ENCODE measurements at places on chromosomes 11 and 22.

GRCh38 chr11:129992161-129992944 is 10.3 kb downstream of the PRDM10 start:
- no peak for DNase-seq

DNA sequence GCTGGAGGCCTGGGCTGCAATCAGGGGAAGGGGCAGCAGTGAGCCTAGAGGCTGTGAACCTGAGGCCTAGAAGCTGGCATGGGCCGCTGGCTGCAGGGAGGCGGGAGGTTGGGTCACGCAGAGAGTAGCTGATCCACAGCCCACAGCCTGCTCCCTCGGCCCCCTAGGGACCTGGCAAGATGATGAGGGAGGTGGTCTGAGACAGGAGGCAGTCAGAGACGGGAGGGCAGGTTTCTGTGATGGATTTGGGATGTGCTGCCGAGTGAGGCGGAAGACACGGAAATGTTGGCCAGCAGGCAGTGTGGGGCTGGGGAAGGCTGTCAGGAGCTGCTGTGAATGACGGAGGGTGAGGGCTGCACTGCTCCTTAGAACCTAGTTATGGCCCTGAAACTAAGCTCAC is 22.7 kb downstream of the LRFN4 start:
- no peak for DNase-seq

DNA sequence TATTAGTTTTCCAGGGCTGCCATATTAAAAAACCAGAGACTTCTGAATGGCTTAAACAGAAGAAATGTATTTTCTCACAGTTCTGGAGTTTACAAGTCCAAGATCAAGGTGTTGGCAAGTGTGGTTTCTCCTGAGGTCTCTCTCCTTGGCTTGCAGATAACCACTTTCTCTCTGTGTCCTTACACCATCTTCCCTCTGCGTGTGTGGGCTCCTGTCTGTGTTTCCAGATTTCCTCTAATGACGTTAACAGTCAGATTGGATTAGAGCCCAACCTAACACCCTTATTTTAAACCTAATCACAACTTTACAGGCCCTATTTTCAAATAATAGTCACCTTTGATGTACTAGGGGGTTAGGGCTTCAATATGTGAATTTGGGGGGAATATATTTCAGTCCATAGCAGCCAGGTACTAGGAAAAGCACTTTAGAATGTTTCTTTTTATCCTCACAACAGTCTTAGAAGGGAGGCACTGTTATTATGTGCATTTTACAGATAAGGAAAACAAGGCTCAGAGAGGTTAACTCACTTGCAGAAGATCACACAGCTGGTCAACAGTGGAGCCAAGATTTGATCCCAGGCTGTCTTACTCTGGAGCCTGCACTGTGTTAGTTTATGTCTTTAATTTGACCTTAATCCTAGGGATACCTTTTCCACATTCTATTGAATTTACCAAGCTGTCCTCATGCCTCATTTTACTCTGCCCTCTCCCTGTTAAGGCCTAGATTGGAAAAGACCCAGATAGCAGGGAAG is 116.4 kb upstream of the CRYBB3 start:
- DNase-seq, result no peak

DNA sequence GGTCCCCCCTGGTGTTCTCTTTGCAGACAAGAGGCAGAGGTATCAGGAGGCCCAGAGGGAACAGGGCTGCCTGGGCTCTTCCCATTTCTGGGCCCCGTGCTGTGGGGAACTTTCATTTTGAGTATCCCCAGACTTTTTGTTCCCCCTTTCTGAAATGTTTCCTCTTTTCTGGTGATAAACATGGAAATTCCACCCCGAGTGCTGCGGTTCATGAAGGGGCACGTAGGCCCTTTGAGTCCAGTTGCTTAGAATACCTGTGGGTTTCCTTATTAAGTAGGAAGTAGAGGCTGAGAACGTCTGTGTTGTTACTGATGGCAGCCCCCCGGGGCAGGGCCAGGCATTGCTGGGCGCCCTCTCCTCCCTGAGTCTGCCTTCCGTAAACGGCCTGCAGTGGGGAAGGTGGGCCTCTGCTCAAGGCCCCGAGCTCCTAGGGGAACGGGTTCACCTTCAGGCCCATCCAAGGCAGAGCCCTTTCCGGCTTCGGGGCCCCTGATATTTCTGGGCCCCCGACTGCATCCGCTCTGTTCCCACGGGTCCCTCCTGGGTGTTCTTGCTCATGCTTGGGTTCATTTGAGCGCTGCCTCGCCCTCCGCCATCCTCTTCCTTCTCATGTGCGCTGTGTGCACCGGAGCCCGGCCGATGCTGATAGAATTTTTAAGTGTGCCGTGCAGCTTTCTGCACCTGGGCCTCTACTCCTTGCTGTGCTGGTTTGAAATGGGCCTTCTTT is 12.0 kb downstream of the TBC1D22A start:
- no peak for DNase-seq

DNA sequence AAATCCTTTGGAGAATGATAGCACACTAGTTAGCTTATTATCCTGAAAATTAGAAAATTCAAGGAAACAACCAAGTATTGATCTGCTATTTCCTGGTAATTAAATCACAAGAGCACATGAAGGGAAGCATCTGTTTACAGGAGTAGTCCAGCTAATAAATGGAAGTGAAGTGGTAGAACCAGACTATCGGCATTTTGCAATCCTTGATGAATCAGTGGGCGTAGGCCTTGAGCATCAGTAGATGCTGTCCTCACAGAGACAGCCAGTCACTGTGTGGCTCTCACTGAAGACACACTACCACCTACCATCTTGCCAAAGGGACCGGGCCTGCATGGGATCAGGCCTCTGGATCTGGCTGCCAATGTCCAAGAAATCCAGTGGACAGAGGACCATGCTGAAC is 69.8 kb downstream of the FBLN1 start:
- no peak for DNase-seq

DNA sequence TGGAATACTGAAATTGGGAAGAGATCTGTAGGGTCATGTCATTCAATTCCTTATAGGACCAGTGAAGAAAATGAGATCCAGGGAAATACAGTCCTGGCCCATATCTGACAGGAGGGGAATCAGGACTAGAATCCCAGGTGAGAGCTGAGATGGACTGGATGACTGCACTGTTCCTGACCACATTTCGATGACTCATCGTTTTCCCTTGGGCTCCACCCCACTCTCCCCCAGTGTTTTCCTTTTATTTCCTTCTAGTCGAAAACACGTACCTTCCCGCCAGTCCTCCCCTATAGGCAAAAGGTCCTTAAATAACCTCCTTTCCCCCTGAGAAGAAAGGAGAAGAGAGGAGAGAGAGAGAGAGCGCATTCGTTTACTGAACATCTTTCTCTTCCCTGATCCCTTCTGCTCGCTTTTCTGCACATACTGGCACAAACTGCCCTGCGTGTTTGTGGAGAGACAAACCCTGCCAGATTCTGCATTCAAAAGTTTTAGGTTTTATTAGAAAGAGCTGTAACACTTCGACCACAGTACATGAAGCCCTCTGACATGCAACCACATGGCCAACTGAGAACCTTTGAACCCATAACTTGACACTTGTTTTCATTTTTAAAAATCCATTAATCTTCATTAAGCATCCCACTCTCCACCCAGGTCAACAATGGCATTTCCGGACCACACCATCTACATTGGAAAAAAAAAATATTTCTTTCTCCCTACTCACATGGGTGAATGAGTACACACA is 565.7 kb downstream of the METTL15 start:
- DNase-seq, result no peak

Measured in SW 1271 (cell line).